Adipocyte (in vitro differentiated cells): ENCODE measurements at places on chromosomes 1 and 21.

GRCh38 chr1:225777583-225778336 is at the start of gene SRP9:
Gene SRP9 (plus strand): TSS chr1:225777826. CDS start chr1:225777941, 115 bp downstream.
- peak; percentile 100 for DNase-seq

DNA sequence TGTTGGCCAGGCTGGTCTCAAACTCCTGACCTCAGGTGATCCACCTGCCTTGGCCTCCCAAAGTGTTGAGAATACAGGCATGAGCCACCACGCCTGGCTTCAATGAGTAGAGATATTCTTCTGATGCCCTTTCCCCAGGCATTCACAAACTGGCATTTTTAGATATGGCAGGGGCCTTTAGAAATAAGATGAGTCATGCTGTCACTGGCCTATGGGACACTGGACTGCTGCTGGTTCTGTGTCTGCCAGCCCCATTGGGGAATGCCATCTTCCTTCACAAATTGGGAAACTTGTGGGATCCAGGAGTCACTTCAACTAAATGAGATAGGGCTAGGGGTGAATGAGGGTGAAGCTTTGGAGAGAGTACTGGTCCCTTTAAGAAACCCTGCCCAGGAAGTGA is 16.0 kb downstream of the KLHDC8A start:
- DNase-seq: no peak

- DNase-seq: no peak
Observed at GRCh38 chr21:45528028-45528705, 14.1 kb downstream of the SLC19A1 start.

DNA sequence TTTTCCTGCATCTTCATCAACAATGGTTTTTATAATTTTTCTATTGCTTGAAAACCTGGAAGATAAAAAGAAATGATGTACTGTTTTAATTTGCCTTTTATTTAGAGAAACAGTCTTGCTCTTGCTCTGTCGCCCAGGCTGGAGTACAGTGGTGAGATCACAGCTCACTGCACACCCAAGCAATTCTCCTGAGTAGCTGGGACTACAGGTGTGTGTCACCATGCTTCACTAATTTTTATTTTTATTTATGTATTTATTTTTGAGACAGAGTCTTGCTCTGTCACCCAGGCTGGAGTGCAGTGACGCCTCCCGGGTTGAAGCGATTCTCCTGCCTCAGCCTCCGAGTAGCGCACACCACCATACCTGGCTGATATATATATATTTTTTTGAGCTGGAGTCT is 43.0 kb upstream of the RPL11 start:
- no peak for DNase-seq

GRCh38 chr1:211910113-211910884 is 79.7 kb upstream of the LPGAT1 start:
- DNase-seq: no peak

GRCh38 chr1:30887485-30888315 is 20.9 kb downstream of the SDC3 start:
- peak; percentile 63 for DNase-seq

DNA sequence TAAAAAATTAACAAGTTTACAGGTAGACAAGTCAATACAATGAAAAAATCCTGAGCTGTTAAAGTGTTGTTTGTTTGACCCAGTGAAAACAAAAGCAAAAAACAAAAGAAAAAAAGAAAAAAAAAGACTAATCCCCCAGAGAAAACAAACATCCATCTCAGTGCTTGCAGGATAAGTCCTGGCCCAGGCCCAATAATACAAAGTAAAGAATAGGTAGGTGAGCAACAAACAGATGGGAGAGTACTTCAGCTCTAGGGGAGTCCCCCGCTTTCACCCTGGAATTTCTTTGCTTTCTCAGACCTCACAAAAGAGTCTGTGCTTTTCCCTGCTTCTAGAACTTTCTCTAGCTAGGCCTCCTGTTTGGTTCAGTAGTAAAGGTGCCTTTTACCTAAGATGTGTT is 70.3 kb downstream of the ABCA4 start:
- DNase-seq: no peak

DNA sequence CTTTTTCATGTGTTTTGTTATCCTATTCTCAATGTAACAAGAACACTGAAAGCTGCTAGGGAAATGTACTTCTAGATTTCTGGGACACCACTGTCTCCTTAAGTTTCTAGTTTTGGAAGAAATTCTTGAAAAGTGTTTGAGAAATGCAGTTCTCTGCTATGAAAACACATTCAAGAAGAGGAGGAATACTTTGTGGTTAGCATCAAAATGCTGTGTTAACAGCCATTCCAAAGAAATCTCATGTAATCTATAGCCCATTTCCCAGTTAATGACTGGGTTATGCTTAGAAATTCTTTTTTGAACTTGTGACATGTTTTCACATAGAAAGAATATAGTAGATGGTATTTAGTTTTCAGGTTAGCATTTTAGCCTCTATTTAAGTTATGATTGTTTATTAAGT is 6.0 kb downstream of the RAVER2 start:
- peak; percentile 36 for DNase-seq
